Natural killer cell treated with Interleukin-12 subunit alpha and Interleukin-12 subunit beta and Interleukin-15 and Interleukin-18, amount 100 ng/mL, for 72 hours (primary cell): ENCODE measurements at places on chromosomes 2 and 18. TPM values are rescaled to one million over a fixed set of nuclear protein-coding genes. Genes with fewer than 3 reads are reported as not detected.

DNA sequence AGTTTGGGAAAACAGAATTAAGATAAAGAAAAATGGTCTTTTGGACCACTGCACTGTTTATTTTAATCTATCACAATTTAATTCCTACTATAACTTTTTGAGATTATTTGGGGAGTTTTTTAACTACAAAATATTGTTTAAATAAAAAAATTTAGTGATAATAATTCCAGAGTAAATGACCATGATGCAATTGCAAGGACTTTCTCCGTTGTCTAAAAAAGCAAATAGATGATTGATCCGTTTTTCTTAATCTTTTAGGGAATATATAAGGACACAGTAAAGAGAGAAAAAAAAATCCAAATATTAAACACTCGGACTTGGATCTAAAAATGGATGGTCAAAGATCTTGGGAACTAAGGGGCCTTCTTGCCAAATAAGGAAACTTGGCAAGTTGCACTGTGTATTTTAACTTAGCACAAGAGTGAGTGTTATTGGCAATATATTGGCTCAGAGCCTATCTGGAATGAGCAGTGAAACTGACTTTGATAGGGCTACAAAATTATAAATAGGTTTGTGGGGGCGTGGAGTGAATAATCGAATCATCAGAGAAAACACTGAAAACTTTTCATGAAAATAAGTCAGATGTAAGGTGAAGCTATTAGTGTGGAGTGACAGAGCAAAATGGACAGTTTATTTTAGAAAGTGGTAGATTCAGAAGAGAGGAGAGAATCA, 2.0 kb downstream of the MAP3K20 start:
- no peak for DNase-seq
- peak overlapping the region; percentile 88 for H3K4me3 ChIP-seq
- H3K4me1 ChIP-seq = peaks cover 35% of the 10 kb centered on the region
- H3K27ac ChIP-seq = peak overlapping the region; percentile 89
- H3K36me3 ChIP-seq = peaks cover 9% of the 10 kb centered on the region
- peaks cover under 1% of the 10 kb centered on the region for H3K27me3 ChIP-seq

The IL1R2 gene
- not detected for total RNA-seq

- no peak for DNase-seq
- no peaks in the 10 kb centered on the region for H3K27me3 ChIP-seq
- peak overlapping the region; percentile 8 for H3K4me3 ChIP-seq
- peaks cover 32% of the 10 kb centered on the region for H3K36me3 ChIP-seq
Observed at GRCh38 chr2:224987733-224988132, 54.5 kb downstream of the DOCK10 start.

The TWIST2 gene
- not detected for total RNA-seq

GRCh38 chr2:59776726-59777008, 776.8 kb downstream of the BCL11A start:
- no peak for DNase-seq
- no peak overlapping the region for H3K4me3 ChIP-seq
- H3K36me3 ChIP-seq = no peaks in the 10 kb centered on the region
- H3K4me1 ChIP-seq = no peaks in the 10 kb centered on the region
- H3K27me3 ChIP-seq = no peaks in the 10 kb centered on the region

- no peaks in the 10 kb centered on the region for H3K36me3 ChIP-seq
- H3K27ac ChIP-seq = no peak overlapping the region
- no peaks in the 10 kb centered on the region for H3K27me3 ChIP-seq
- DNase-seq = no peak
- H3K4me1 ChIP-seq = peaks cover 6% of the 10 kb centered on the region
- no peak overlapping the region for H3K4me3 ChIP-seq
Observed at GRCh38 chr2:195590861-195591205, 66.2 kb upstream of the SLC39A10 start.

- no peaks in the 10 kb centered on the region for H3K36me3 ChIP-seq
- DNase-seq = no peak
- no peak overlapping the region for H3K27ac ChIP-seq
- no peak overlapping the region for H3K4me3 ChIP-seq
Observed at GRCh38 chr2:72682061-72682460, 143.8 kb downstream of the EXOC6B start.

- H3K4me1 ChIP-seq = no peaks in the 10 kb centered on the region
- H3K4me3 ChIP-seq = no peak overlapping the region
- no peak for DNase-seq
- H3K36me3 ChIP-seq = peaks cover 5% of the 10 kb centered on the region
- H3K27me3 ChIP-seq = no peaks in the 10 kb centered on the region
Observed at GRCh38 chr2:76393356-76393755, 682.6 kb upstream of the GCFC2 start.

- peaks cover 66% of the 10 kb centered on the region for H3K4me1 ChIP-seq
- no peaks in the 10 kb centered on the region for H3K27me3 ChIP-seq
- no peak overlapping the region for H3K4me3 ChIP-seq
- no peak for DNase-seq
- no peaks in the 10 kb centered on the region for H3K36me3 ChIP-seq
- no peak overlapping the region for H3K27ac ChIP-seq
Observed at GRCh38 chr2:227509824-227510619, 38.1 kb downstream of the AGFG1 start.

The PLB1 gene
- 0.98 TPM for total RNA-seq

DNA sequence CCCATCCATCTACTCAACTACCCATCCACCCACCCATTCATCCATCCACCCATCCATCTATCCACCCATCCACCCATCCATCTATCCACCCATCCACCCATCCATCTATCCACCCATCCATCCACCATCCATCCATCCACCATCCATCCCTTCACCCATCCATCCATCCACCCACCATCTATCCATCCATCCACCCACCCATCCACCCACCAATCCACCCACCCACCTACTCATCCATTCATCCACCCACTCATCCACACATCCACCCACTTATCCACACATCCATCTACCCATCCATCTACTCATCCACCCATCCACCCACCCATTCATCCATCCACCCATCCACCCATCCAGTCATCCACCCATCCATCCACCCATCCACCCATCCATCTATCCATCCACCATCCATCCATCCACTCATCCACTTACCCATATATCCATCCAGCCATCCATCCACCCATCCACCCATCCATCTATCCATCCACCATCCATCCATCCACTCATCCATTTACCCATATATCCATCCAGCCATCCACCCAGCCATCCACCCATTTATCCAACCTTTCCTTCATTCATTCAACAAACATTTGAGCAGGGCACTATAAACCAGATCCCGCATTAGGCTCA, 2.1 kb upstream of the NGEF start:
- H3K4me3 ChIP-seq = no peak overlapping the region
- H3K27ac ChIP-seq = no peak overlapping the region
- H3K36me3 ChIP-seq = no peaks in the 10 kb centered on the region
- H3K27me3 ChIP-seq = no peaks in the 10 kb centered on the region
- no peak for DNase-seq

DNA sequence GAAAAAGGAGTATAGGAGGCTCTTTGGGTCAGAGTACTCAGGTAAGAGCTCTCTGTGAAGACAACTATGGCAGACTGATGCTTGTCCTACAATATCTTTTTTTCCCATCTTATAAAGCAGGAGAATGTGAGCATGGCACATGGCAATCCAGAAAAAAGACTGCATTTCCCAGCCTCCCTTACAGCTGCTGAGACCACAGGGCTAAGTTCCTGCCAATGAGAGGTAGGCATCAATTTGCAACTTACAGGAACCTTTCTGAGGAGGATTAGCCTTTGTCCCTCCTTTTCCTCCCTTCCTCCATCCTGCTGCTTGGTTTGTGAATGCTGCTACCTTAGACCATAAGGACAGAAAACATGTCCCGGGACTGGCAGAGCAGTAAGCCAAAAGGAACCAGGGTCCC, 37.8 kb upstream of the ST8SIA5 start:
- H3K36me3 ChIP-seq = no peaks in the 10 kb centered on the region
- peaks cover 4% of the 10 kb centered on the region for H3K27me3 ChIP-seq
- H3K27ac ChIP-seq = no peak overlapping the region

The LAMA1 gene
- total RNA-seq = not detected

DNA sequence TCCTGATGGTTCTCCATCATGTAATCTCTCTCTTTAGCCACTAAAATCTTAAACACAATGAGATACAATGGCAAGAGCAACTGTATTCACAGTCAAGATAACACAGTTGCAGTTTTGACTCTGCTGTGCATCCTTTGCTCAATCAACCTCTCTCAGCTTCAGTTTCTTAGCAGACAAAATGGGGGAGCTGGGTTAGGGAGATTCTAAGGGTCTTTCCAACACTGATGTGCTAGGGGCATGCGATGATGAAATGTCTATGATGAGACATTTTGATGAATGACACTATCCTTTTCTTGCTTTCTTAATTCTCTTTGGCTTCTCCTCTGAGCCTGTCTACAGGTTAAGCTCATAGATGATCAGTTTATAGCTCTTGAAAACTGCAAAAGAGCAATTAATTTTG, 1.1 kb downstream of the SERPINB10 start:
- peaks cover 20% of the 10 kb centered on the region for H3K4me1 ChIP-seq
- peak overlapping the region; percentile 53 for H3K27ac ChIP-seq
- peaks cover 22% of the 10 kb centered on the region for H3K27me3 ChIP-seq
- H3K4me3 ChIP-seq = peak overlapping the region; percentile 40

GRCh38 chr2:96933305-96934181, 52.8 kb downstream of the FAM178B start:
- H3K36me3 ChIP-seq = no peaks in the 10 kb centered on the region
- peaks cover 3% of the 10 kb centered on the region for H3K4me1 ChIP-seq
- H3K27ac ChIP-seq = no peak overlapping the region
- no peak for DNase-seq
- no peak overlapping the region for H3K4me3 ChIP-seq

GRCh38 chr18:61669320-61669719, 223.5 kb downstream of the RNF152 start:
- no peak overlapping the region for H3K27ac ChIP-seq
- H3K27me3 ChIP-seq = peaks cover 9% of the 10 kb centered on the region
- no peak overlapping the region for H3K4me3 ChIP-seq
- DNase-seq = no peak

GRCh38 chr2:66236067-66236685, 198.7 kb upstream of the MEIS1 start:
- no peak overlapping the region for H3K27ac ChIP-seq
- no peaks in the 10 kb centered on the region for H3K27me3 ChIP-seq
- no peaks in the 10 kb centered on the region for H3K4me1 ChIP-seq

The COLEC12 gene
- total RNA-seq = not detected

The DYNAP gene
- total RNA-seq = not detected

The LDLRAD4 gene
- 16.3 TPM for total RNA-seq

- no peak for DNase-seq
- H3K36me3 ChIP-seq = no peaks in the 10 kb centered on the region
- H3K4me3 ChIP-seq = no peak overlapping the region
- no peak overlapping the region for H3K27ac ChIP-seq
Observed at GRCh38 chr2:64342195-64343099, 111.5 kb upstream of the LGALSL start.

The ST8SIA3 gene
- total RNA-seq = not detected

- no peak overlapping the region for H3K27ac ChIP-seq
- peaks cover 4% of the 10 kb centered on the region for H3K27me3 ChIP-seq
- H3K4me3 ChIP-seq = no peak overlapping the region
- no peaks in the 10 kb centered on the region for H3K4me1 ChIP-seq
Observed at GRCh38 chr2:195331129-195331528, 325.9 kb upstream of the SLC39A10 start.

DNA sequence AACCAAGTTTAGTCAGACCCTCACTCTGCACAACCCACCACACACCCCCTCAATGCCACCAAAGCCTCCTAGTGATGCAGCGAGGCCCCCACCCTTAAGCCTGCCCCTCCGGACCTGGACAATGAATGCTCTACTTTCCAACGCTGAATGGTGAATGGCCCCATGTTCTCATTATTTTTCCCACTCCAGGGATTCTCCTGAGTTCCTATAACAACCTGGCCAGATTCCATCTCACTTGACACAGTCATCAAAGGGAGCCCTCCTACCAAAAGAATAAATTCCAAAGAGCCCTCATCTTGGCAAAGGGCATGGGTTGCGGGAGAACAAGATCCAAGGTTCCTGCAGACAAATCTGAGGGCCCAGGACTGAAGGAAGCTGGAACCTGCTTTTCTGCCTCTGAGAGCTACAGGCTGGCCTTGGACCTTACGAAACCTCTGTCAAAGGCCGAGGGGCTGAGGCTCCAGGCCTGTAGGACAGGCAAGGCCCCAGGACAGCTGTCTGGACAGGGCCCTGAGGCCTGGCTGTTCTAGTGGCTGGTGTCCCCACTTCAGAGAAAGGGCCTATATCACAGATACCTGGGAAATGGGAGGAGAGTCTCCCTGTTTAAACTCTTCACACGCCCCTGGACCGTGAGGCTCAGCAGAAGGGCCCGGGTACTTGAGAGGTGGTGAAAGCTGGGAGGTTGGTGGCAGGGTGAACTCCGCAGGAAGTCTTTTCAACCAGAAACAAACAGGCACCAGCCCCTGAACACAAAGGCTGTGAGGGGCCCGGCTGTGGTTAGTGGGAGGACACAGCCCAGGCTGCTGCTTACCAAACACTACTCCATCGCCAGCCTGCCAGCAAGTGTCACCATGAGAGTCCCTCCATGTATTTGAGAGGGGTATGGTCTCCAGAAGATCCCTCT, 27.3 kb downstream of the SFXN5 start:
- DNase-seq = no peak
- no peaks in the 10 kb centered on the region for H3K36me3 ChIP-seq
- no peak overlapping the region for H3K4me3 ChIP-seq
- H3K27me3 ChIP-seq = no peaks in the 10 kb centered on the region

GRCh38 chr2:9656270-9656766, 25.5 kb upstream of the YWHAQ start:
- DNase-seq = peak; percentile 77
- no peaks in the 10 kb centered on the region for H3K36me3 ChIP-seq
- H3K4me3 ChIP-seq = peak overlapping the region; percentile 80
- peaks cover 2% of the 10 kb centered on the region for H3K27me3 ChIP-seq
- H3K27ac ChIP-seq = peak overlapping the region; percentile 86

DNA sequence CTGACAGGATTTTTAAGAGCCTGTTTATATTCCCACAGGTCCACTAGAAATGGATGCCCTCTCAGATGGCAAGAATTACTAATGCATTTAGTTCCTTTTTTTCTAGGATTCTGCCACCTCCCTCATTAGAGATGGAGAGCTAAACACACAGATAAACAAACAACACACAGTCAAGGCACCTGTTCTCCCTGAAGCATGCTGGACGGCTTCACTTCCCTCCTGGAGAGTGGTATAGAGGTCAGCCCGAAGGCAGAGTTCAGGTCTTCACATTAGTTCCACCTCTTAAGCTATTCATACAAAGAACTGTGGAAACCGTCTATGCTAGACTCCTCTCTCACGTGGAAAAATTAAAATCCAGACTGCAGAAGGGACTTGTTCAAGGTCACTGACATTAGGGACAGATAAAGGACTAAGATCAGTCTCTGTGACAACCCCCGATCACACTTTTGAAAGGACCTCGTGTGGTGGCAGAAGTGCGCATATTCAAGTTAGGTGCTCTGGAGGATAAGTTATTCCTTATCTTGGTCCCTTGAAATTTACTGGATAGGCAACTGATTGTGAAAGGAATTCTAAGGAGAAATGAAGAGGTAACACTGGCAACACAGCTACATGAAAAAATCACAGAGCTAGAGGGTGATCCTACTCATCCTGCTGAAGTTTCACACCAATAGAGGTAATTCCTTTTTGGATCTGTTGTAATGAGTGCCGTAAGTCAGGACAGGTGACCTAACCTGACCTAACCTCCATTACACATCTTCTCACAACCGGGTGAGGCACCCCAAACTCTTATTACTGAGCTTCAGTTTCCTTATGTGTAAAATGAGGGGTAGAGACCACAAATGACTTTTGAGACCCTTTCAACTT, 75.1 kb downstream of the SPRED2 start:
- H3K36me3 ChIP-seq = no peaks in the 10 kb centered on the region
- H3K27me3 ChIP-seq = peaks cover 8% of the 10 kb centered on the region
- peaks cover 13% of the 10 kb centered on the region for H3K4me1 ChIP-seq
- no peak for DNase-seq
- H3K4me3 ChIP-seq = peak overlapping the region; percentile 16
- peak overlapping the region; percentile 48 for H3K27ac ChIP-seq

GRCh38 chr2:105933906-105934305, 189.2 kb downstream of the NCK2 start:
- no peak overlapping the region for H3K4me3 ChIP-seq
- H3K4me1 ChIP-seq = no peaks in the 10 kb centered on the region
- no peak overlapping the region for H3K27ac ChIP-seq
- no peak for DNase-seq
- no peaks in the 10 kb centered on the region for H3K36me3 ChIP-seq
